ENCODE measurements at places on chromosomes 5 and 9.

DNA sequence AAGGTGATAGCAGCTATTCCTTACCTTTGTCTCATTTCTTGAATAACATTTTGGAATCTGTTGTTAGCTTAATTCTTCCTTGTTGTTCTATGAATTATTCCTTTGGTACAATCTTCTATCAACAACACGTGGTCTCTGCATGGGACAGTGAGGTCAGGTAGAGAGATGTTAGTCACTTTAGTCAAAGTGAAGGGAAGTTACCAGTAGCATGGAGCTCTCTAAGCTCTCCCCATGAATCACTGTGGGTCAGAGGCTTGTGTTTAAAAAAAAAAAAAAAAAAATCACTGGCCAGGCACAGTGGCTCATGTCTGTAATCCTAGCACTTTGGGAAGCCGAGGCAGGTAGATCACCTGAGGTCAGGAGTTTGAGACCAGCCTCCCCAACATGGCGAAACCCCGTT is 116.0 kb downstream of the GOLPH3 start:
- DNase-seq: no peak

DNA sequence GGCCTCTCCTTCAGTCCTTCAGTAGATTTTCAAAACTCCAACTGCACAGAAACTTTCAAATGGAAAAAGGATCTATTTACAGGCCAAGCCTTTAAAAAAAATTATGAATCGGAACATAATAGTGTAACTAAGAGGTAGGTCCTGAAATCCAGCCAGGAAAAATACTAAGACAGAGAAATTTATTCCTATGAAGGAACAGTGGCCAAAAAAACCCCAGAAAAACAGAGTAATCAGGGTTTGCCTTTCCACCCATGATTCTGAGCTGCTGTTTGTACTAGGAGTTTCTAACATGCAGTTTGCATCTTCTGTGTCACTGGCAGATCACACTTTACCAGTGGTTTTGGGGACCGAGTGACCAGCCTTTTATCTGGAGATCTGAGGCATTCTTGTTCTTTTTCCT is 93.1 kb upstream of the TMED7 start:
- DNase-seq: no peak

GRCh38 chr9:135240222-135240621 is 152.8 kb downstream of the OLFM1 start:
- DNase-seq: no peak

GRCh38 chr9:79431019-79431679 is 140.6 kb upstream of the TLE4 start:
- DNase-seq: no peak

GRCh38 chr5:31186672-31187267 is 6.7 kb upstream of the CDH6 start:
- DNase-seq: peak; percentile 47
